Endothelial cell (in vitro differentiated cells): ENCODE measurements at places on chromosomes 2 and 18. TPM values are rescaled to one million over a fixed set of nuclear protein-coding genes. Genes with fewer than 3 reads are reported as not detected.

DNA sequence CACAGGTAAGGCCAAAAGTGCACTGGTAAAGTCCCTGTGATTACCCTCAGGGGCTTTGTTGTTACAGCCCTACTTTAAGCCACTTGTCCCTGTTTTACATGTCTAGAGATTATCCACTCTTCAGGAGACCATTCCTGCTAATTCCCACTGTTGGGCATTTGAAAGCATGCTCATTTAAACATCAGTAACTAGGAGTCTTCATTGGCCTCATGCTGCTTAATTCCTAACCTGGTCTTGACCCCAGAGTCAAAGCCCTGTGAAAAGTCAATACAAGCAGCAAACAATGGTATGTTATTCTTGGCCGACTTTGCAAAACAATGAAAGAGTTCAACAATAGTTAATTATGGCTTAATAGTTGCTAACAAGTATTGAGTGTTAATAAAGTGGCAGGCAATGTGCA lies 23.2 kb downstream of the AFF3 start:
- no peak for DNase-seq

Gene GKN2
- 0.36 TPM for total RNA-seq

Gene UPP2
- not detected for total RNA-seq

- DNase-seq = no peak
Measured at GRCh38 chr2:2846332-2847208, 515.5 kb upstream of the MYT1L start.

DNA sequence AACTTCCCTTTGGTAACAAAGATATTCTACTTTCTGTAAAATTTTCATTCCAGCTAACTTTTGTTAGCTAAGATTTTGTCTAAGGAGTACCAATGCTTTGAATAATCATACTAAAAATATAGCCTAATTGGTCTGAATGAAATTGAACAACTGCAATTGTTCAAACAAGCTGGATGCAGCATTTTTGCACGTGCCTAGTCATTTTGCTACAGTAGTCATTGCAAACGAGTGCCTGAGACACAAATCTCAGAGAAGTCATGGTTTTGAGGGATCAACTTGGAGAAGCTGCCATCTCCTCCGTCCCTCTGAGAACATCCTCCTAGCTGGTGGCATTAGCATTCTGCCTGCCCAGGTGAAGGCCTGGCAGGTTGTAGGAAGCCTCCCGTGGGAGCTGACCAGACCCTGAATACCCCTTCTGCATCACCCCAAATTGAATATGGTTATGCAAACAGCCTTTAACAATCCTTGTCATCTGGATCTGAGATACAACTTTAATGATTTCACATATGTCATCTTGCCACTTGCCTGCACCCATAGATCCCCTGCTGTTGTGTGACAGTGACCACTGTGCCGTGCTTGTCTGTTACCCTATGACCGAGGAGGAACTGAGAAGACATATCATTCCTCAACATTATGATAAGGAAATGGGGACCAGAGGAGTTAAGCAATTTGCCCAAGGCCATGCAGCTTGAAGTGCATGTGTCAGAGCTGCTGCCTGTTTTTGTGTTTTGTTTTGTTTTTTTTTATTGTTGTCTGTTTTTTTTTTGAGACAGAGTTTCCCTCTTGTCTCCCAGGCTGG lies 29.1 kb upstream of the MGAT4A start:
- no peak for DNase-seq

DNA sequence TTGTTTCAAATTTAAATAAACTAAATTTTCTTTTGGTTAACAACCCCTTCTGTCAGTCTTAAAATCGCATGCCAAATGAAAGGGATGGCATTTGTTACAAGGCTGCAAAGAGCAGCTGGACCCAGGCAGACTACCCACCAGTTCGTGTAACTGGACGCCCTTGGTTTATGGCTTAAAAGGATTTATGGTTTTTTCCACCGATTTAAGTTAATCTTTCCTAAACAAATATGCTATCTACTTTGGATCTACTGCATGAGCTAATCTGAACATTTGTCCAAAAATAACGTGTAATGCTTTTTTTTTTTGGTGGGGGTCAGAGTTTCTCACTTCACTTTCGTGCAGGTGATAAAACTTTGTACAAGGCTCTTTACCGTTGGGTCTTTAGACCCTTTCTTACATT lies 62.9 kb downstream of the DIS3L2 start:
- no peak for DNase-seq

DNA sequence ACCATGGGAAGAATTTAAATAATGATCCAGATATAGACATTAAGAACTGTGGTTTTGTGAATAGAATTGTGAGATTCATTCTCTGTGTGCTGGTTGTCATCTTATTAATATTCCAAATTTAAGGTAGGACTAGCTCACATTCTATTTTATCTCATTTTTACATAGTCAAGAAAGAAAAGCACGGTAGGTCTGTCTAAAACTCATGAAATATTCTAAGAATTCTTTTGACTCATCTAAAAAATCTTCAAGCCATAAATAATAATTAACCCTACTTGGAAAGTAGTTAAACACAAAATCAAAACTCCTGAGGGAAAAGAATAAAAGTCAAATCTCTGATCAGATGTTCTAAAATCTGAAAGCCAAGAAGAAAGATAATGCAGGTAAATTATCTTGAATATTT lies 388.8 kb upstream of the CHAC2 start:
- DNase-seq = no peak

DNA sequence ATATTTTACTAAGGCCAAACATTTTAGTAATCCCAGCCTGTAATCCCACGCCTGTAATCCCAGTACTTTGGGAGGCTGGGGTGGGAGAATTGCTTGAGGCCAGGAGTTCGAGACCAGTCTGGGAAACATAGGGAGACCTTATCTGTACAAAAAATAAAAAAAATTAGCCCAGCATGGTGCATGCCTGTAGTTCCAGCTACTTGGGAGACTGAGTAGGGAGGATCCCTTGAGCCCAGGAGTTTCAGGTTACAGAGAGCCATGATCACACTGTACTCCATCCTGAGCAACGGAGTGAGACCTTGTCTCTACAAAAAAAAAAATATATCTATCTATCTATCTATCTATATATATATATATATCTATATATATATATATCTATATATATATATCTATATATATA lies 19.1 kb downstream of the KLHL23 start:
- no peak for DNase-seq

GRCh38 chr2:217877866-217878265 lies 124.9 kb downstream of the TNS1 start:
- no peak for DNase-seq

Gene ABCG5
- total RNA-seq = not detected

- DNase-seq = peak; percentile 55
Measured at GRCh38 chr18:48949606-48950535, 894 bp downstream of the SMAD7 start.

DNA sequence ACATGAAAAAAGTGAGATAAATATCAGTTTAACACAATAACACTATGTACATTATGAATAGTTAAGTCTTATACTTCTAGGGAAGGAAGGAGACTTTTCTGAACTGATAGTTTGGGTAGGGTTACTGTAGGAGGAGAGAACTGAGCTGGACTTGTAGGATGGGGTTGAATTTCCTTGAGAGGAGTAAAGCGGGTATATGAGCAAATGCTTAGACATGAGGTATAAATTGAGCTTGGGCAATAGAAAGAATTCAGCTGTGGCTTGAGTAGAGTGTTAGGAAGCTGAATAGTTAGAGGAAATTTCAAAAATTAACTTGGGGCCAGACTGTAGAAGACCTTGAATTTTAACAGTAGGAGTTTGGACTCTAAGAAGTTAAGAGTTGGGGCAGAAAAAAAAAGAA lies 45.1 kb downstream of the LCLAT1 start:
- no peak for DNase-seq

DNA sequence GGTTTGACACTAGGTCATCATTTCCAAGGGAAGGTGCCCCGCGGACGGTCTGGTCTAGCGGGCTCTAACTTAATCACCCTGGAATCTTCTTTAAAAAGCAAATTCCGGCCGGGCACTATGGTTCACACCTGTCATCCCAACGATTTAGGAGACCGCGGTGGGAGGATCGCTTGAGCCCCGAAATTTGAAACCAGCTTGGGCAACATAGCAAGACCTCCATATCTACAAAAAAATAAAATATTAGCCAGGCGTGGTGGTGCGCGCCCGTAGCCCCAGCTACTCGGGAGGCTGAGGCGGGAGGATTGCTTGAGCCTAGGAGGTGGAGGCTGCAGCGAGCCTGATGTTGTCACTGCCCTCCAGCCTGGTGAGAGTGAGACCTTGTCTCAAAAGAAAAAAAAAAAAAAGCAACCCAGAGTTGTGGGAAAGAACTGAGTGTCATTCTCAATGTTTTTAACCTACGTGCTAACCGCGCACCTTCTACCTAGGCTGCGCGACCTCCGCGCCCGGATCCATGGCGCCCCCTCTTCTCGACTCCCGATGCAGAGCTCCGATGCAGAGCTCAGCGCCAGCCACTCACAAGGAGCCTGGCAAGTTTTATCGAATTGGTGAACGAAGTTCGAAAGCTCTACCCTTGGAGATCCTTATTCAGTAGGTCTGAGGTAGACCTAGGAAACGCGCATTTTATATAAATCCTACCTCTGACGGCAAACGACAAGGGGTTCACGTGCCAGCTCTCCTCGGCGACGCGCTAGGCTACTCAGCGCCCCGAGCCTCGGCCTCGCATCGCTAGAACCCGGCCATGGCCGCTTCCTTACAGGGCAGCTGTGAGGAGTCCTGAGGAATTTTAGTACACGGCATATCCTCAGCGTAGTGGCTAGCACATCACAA lies 888 bp upstream of the TWSG1 start:
- DNase-seq = no peak

Gene LIMS3
- 10.0 TPM for total RNA-seq

DNA sequence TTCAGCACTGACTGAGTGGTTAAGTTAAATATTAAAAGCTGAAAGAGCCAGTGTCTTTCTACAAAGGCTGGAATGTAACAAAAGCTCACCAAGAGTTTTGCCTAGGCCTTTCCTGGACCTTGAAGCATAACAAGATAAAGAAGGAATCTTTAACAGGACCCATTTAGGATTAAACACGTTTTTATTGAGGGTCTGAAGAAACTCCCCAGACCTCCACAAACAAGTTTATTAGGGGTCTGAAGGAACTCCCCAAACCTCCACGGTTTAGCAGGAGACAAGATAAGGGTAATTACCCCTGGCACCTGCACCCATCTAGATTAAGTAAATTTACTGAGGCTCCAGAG lies 104.0 kb downstream of the ACAA2 start:
- no peak for DNase-seq

DNA sequence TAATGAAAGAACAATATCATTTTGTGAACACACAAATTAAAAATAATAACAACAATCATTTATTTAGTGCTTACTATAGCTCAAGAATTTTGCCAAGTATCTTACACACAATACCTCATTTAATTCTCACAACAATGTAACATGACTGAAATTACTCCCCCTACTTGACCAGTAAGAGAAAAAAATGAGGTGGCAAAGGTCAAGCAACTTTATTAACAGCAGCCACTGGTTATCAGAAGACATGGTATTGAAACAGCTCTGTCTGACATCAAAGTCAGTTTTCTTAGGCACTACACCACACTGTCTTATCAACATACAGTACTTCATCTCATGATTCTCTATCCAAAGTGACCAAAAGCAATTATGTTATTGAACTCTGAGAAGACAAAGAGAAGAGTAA lies 389.4 kb downstream of the ZEB2 start:
- DNase-seq = no peak

Gene SERPINB10
- not detected for total RNA-seq

GRCh38 chr2:15874321-15874720 lies 66.0 kb upstream of the MYCN start:
- no peak for DNase-seq

Gene DHX57
- total RNA-seq = 27.0 TPM

GRCh38 chr2:197538412-197538811 lies 22.5 kb downstream of the MOB4 start:
- no peak for DNase-seq

DNA sequence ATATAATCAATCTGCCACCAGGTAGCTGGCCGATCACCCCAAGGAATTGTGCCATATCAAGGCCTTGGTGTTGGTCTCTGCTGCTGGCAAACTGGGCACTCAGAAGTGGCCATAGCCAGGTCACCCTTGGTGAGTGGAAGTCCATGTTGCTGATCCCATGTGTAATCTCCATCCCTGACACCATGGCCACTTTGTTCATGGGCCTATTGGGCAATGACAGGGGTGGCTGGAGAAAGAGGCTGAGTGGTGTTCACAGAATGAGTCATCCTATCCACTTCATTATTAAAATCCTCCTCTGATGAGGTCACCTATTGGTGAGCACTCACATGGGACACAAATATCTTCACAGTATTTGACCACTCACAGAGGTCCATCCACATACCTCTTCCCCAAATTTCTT lies 26.7 kb upstream of the CD226 start:
- DNase-seq = no peak
